SK-N-DZ (cell line): ENCODE measurements at places on chromosomes 5 and 9.
A peak's percentile ranks its signal among the peaks of the same experiment; 100 is the strongest.

GRCh38 chr5:39671561-39671961 lies 246.8 kb upstream of the DAB2 start:
- DNase-seq, result no peak

GRCh38 chr5:50853151-50853550 lies 186.7 kb downstream of the PARP8 start:
- DNase-seq, result no peak

GRCh38 chr9:100598641-100599145 lies 20.8 kb downstream of the CAVIN4 start:
- DNase-seq, result peak; percentile 80

GRCh38 chr9:127779136-127779981 lies 893 bp upstream of the SH2D3C start:
- DNase-seq, result no peak

GRCh38 chr9:127754099-127755060 lies 19.3 kb upstream of the TOR2A start:
- peak; percentile 81 for DNase-seq

DNA sequence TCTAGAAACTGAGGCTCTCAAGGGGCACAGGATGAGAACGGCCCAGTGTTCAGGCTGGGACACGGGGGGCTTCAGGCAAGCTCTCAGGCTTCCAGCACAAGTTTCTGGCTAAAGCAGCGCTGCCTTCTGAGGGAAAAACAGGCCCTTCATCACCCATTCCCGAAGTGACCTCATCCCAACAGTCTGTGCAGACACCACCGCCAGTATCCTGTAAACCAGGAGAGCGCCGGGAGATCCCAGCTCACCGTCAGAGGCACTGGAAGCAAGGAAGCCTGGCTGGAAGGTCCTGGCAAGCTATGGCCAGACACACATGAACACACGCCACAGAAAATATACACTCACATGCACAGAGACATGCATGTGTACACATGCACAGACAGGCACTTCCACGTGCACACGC lies 8.8 kb downstream of the SLC12A7 start:
- DNase-seq, result no peak

DNA sequence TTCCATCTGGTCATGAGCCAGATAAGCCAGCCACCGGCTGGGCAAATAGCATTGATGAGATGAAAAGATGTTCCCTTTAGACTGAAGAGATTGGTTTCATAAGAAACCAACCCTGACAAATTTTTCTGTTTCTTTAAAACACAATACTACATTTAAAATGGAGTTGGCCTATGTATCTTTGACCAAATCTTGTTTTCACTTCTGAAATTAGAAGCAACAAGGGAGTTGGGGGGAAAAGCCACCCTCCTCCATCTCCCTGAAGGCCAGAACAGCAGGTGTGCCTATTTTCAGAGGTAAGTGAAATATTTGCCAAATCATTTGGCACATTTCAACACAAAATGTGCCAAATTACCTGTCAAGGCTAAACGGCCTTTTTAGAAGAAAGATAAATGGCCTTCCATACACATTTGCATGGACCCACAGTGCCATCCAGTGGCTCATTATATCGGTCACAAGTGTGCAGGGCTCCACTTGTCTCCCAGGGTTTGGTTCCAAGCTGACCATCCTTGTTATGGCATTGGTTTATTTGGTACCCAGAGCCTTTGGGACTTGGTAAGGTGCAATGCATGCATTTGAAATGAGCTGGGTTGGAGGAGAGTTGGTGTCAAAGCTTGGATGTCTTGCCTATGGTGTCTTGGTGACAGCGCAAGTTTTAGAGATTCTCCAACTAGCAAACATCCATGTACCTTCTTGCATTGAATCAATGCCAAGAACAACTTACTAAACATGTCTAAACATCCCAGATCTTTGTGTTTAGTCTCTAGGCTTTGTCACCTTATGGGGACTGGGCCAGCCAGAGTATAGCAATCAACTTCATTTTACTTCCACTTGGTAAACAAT lies 372.0 kb upstream of the KIF2A start:
- DNase-seq, result peak; percentile 71

- DNase-seq, result no peak
Measured at GRCh38 chr5:97657239-97657638, 474.2 kb upstream of the RIOK2 start.

GRCh38 chr9:81562231-81563019 lies 126.9 kb downstream of the TLE1 start:
- no peak for DNase-seq

- DNase-seq, result no peak
Measured at GRCh38 chr5:130227699-130228098, 323.4 kb downstream of the CHSY3 start.

DNA sequence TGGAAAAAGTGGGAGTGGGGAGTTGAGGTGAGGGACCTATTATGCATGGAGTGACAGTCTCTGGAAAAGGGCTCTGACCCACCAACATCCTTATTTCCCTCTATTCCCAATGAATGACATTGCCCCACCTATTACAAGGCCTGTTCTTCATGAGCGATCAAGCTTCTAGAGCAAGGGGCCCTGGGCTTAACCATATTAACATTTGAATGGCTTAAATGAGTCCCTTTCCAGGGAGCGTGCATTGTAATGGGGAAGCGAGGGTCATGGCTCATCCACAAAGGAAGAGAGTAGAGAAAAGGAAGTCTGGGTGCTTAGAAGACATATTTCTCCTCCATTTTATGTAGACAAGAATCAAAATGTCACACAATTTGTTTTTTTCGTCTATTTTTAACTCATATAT lies 255.5 kb downstream of the CAAP1 start:
- no peak for DNase-seq

DNA sequence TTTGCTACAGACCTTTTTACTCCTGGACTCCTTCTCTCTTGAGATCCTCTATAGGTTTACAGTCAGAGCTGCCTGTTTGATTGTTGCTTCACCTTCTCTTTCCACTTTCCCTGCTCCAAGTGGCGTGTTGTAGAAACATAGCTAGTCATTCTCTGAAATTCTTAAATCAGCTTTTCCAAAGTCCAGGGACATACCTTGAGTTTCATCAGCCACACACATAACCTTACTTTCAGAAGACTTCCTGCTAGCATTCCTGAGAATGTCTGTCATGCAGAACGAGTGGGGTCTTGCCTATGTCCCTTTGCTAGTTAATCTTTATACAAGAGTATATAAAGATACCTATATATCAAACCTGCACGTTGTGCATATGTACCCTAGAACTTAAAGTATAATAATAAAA lies 230.3 kb upstream of the ZNF462 start:
- DNase-seq, result no peak

DNA sequence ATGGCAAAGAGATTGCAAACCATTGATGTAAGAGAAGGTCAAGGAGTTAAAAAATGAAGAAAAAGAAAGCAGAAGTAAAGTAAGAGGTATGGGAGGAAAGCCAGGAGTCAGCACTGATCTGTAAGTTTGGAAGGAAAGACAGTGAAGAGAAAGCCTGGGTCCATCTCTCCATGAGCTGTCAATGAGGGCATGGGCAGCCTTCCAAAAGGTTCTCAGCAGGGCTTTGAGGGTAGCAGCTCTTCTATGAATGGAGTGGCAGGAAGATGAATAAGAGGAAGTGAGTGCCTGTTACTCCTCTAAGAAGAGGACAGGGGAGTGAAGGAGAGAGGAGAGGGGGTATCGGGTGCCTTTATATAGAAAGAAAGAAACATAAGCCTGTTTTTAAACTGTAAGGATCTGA lies 97.1 kb downstream of the ADCY2 start:
- DNase-seq, result no peak

DNA sequence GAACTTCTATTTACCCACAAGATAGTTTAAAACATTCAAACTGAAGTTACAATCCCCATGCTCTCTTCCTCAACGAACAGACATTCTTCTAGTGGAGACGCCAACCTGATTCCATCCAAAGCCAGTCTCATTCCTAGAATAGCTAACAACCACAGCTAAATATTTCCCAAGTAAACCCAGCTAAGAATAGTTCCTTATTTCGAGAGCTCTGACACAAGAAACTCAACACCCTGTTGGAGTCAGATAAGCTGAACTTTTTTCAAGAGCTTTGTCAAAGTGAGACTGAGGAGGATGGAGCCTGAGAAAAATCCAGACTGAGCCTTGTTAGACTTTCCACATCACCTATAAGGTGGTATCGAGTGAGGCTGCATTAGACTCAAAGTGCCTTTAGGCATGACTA lies 56.7 kb upstream of the RPS23 start:
- DNase-seq, result no peak

DNA sequence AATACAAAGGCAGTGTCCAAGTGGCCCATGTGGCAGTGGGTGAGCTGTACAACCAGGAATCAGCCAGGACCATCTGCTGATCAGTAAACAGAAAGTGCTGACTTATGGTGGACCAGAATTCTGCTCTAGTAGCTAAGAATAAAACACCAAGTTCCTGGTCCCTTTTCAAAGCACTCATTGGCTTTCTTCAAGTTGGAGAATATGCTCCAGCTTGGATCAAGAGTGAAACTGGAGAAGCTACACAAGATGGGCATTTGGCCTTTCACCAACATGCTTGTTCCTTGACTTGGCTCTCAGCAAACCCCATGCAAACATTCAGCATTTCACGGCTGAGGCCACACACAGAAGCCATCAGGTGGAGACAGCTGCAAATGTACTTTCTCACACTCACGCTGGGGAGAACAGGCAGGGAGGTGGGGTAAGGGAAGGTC lies 32.1 kb downstream of the MARCHF3 start:
- DNase-seq, result no peak

- no peak for DNase-seq
Measured at GRCh38 chr9:105693435-105694189, 729 bp upstream of the TMEM38B start.

DNA sequence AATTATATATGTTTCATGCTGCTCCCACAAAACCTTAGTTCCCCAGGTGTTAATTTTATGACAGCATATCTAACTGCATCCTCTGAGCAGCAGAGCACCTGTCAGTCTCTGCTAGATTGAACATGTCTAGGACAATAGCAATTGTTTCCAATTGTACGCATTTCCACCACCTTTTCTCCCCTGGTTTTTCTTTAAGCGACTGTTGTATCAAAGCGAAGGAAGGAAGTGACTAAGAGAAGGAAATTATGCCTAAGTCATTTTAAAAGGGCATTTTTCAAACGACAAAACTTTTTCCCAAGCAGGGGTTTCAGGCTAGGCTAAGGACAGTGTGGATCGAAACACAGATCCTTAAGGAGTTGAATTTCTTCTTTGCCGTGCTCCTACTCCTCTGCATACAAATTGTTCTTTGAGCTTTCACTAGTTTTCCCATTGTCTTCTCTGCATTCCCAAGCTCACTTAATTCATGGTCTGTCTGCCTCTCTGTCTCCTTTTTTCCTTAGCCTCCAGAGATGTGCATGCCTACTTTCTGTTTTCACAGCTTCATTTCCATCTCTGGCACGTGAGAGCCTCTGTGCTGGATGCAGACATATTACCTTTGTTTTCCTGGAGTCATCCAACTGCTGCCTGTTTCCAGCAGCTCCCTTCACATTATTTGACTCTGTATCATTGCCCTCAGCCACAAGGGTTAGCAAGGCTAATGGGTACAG lies 39.4 kb upstream of the STARD4 start:
- DNase-seq, result no peak

DNA sequence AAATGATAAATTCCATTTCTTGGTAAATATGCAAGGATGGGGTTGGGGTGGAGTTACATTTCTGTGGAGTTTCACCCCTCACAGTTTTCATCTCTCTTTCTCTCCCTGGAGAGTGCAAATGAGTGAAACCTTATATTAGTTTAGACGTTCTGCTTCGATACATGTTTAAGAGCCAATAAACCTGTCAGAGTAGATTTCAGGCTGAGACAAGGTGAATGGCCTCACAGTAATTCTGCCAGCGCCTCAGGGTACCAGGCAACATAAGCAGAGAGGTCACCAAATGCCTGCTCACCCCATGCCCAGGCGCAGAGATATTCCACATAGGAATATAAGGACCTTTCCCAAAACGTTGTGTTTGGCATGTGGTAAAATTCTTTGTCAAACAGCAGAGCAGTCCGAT lies 154.9 kb upstream of the VLDLR start:
- no peak for DNase-seq

GRCh38 chr5:157983906-157984551 lies 125.1 kb upstream of the CLINT1 start:
- DNase-seq, result no peak

DNA sequence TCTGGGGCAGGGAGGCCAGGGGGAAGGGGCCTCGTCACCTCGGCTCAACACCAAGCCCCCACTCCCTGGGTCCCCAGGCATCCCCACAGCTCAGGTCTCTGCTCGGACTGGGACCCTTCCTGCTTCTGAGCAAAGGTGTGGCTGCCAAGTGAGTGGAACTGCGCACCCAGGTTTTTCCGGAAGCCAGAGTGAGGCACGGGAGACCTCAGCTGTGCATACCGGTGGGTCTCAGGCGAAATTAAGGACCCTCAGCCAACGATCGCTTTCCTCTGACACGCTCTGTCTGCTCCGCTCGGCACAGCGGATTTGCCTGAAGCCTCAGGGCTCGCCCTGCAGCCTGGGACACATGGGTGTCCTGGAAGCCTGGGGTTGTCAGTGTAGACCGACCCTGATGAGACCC lies 41.0 kb upstream of the IRX4 start:
- no peak for DNase-seq

- peak; percentile 18 for DNase-seq
Measured at GRCh38 chr5:138824924-138825863, 49.9 kb downstream of the LRRTM2 start.

GRCh38 chr9:125683486-125683885 lies 23.5 kb downstream of the MAPKAP1 start:
- DNase-seq, result no peak

- DNase-seq, result no peak
Measured at GRCh38 chr9:15352306-15352705, 45.3 kb upstream of the TTC39B start.

DNA sequence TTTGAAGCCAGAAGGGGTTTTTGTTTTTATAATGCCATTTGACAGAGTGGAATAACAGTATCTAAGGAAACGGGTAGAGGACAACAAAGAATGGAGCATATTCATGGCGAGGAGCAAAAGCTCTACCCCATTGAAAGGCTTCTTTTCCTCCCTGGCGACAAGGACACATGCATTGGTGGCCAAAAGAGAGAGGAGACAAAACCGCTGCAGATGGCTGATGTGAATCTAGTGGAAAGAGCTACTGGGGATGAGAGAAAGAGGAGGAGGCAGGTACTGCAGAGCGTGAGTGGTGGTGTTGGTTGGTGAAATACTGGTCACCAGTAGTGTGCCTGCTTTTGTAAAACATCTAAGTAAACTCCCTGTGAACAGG lies 491 bp downstream of the APC start:
- peak; percentile 40 for DNase-seq

DNA sequence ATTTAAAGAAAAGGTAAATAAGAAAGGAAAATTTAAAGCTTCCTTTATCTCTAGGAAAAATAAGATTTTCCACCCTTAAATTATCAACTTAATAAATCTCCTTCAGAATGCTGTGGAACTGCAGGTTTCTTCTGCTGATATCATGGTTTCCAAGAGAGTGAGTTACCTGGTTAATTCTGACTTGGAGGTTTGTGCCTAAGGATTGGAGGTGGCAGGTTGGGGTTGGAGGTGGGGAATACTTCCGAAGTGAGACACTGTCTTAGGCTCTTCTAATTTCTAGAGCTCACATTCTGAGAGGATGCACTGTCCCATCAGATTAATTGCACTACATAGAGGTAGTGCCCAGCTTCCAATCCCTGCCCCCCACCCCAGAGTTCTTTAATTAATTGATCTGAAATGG lies 31.1 kb downstream of the SLC1A3 start:
- DNase-seq, result no peak
